ENCODE measurements at places on chromosomes 2 and 18.
A peak's percentile ranks its signal among the peaks of the same experiment; 100 is the strongest.

DNA sequence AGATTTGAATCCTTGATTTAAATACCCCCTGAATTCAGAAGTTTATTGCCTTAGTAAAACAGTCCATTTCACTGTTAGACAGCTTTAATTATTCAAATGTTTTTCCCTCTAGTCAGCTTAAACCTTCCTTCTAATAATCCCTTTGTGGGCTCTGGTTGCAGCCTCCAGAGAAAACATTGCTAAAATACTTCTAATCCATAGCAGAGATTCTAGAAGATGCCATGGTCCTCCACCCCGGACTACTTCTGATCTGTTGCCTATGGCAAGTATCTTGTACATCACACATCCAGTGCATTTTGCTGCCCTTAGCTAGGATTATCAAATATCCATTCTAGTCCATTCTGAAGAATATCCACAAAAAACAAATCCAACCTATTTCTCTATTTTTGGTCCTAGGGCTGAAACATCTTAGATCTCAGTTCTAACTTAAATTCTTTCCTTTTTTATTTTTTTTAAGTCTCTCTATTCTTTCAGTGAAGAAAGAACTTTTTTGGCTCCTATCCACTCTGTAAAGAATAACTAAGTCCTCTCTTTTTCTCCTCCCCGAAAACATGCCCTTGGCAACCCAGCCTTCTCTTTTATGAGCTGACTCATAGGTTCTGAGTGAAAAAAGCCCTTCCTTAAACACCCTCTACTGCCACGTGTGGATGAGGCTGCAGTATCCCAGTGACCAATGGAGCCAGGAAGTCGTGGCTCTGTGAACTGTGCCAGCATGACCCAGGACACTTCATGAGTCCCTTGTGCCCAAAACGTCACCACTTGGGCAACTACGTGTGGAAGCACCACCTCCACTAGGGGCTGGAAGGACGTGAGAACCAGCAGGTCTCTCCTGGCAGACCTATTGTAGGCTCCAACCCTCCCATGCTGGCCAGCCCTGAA lies 349.8 kb downstream of the TNS1 start:
- no peak for DNase-seq

DNA sequence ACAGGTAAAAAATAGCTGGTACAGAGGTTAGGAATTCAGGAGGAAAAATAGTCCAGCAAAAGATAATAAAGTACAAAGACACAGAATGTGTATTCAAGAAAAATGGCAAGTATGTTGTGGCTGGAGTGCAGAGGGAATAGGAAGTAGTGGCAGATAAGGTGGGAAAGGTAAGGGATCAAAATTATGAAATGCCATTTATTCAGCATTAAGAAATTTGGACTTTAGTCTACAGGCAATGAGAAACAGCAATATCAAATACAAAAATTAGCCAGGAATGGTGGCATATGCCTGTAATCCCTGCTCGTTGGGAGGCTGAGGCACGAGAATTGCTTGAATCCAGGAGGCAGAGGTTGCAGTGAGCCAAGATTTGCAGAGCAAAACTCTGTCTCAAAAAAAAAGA lies 10.3 kb downstream of the MMADHC start:
- DNase-seq, result no peak

DNA sequence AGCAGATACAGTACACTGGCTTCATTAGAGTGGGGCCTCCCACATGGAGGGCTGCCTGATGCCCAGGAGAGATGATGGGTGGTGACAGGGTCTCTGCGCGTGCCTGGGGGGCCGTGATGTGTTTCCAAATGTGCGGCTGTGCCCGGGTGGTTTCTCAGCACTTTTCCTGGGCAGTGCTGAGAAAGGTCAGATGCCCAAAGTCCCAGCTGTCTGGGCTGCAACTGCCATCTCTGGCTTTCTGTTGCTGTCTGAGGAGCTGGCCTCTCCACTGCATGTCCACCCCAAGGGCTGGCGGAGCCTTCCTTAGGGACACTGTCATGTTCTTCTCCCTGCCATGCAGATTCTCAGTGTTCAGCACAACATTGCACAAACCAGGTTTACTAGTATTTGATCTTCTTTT lies 62.7 kb upstream of the NFATC1 start:
- no peak for DNase-seq

GRCh38 chr2:86020984-86021383 lies 84.7 kb downstream of the POLR1A start:
- DNase-seq, result no peak

GRCh38 chr2:10462178-10463083 lies 14.3 kb upstream of the ODC1 start:
- no peak for DNase-seq

DNA sequence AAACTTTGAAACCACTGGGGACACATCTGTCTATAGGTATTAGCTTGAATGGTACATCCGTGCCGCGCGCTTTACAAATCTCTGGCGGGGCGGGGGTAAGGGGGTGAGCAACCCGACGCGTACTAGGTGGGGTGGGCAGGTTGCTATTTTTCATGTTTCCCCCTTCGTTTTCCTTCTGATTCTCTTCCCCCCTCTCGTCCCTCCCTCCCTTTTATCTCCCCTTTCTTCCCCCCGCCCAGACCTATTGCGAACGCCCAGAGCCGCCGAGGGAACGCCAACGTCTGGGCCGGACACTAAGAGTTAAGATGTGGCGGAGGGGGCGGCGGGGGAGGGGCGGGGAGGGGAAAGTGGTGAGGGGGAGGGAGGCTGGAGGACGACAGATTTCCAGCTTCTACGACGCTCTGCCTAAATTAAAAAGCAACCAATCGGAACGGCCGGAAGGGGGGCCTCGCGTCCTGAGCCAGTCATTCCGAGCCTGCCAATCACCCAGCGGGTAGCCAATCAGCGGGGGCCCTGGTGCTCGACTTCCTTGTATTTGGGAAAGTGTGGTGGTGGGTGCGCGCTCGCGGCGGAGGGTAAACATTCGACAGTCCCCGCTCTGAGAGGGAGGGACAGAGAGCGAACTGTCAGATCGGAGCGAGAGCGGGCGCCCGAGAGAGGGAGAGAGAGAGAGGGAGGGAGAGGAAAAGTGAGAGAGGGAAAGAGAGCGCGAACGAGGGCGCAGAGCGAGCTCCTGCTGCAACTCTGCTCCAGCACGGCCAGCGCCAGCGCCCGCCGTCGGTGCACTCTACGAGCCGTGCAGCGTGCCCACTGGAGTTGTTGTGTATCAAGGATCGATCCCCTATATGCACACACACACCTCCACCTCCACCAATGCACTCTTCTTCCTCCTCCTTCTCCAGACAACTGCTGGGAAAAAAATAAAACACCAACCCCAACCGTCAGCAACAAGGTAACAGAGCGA lies at the start of gene POU3F3:
Gene POU3F3, plus strand, starts transcription at position 582 of the 964 bp plus-strand sequence. CDS start 1,396 bp downstream, outside the sequence.
- DNase-seq, result peak; percentile 86

DNA sequence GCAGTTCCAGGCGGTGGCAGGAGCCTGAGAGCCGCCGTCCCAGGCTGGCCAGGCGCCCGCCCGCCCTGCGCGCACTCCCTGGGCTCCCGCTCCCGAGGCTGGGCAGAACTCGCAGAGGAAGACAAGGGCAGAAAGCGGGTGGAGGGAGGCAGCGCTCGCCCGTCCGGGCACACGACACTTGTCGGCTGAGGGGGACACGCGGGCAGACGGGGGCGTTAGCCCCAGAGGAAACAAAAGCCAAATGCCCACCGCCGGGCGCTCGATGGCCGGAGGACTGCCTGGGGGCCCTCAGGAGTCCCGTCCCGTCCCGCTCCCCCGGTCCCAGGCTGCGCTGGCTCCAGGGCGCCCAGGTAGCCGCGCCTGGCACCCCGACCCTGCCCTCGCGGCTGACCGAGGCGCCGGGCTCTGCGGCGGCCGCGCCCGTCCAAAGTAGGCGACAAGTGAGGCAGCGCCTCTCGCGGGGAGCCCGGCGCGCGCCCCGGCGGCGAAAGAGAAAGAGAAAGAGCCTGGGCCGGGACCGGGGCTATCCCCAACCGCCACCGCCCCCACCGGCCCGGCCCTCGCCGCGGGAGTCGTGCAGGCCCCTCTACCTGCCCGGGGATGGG lies 491 bp downstream of the L3MBTL4 start:
- DNase-seq, result peak; percentile 60

DNA sequence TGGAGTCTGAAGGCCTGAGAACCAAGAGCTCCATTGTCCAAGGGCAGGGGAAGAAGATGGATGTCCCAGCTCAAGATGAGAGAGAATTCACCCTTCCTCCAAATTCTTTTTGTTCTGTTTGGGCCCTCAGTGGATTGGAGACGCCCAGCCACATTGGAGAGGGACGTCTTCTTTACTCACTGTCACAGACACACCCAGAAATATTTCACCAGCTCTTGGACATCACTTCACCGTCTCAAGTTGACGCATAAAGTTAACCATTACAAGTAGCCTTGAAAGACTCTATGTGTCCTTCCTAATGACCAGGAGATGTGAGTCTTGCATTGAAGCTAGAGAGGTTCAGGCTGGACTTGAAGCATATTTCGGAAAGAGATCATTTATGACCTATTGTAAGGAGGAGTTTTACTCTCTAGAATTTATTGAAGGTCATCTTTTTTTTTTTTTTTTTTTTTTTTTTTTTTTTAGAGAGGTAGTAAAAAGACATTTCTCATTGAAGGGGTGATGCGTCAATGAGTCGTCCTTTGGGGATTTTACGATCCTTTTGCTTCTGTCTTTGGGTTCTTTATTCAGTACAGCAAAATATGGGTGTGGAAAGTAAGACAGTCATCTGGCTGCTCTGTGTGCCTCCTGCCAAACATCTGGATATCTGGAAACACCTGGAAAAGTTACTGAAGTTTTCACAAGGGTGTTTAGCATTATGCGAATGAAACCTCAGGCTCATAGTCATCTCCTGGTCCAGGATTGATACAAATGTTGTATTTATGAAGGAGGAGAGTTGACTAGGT lies 118.1 kb downstream of the PRPF40A start:
- no peak for DNase-seq

- DNase-seq, result no peak
Measured at GRCh38 chr2:70785137-70785911, 5.1 kb downstream of the FIGLA start.

- DNase-seq, result no peak
Measured at GRCh38 chr2:168237741-168238140, 9.7 kb downstream of the STK39 start.

- DNase-seq, result peak; percentile 19
Measured at GRCh38 chr2:14194233-14194632, 438.3 kb upstream of the LRATD1 start.

Measured in NCI-H510A (cell line).